CD4-positive, alpha-beta T cell treated with Interleukin-17A for 4 hours (primary cell): ENCODE measurements at places on chromosomes 13 and 19.
A peak's percentile ranks its signal among the peaks of the same experiment; 100 is the strongest.

DNA sequence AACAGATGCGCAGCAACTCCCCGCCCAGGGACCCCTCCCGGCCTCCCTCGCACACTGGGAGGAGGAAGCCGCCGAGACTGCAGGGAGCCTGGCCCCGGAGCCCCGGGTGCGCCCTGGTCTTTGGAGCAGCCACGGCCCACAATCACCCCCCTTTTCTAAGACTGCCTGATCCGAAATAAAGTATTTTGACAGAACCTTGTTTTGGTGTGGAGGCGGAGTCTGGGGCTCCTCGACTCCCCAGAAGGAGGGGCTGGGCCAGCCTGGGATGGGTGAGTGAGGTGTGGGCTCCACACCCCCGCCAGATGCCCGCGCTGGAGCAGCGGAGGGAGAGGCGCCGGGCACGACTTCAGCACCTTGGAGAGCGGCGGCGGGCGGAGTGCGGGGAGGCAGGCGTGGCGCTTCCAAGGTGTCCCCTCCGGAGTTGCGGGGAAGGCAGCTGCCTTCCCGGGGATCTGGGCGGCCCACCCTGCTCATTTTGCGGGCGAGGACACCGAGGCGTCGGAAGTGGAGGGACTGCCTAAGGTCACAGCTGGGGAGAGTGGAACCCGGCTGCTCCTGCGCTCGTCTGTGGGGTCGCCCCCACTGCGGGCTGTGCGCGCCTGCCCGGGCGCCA is 9.4 kb downstream of the SIRT6 start:
- peak; percentile 74 for DNase-seq

DNA sequence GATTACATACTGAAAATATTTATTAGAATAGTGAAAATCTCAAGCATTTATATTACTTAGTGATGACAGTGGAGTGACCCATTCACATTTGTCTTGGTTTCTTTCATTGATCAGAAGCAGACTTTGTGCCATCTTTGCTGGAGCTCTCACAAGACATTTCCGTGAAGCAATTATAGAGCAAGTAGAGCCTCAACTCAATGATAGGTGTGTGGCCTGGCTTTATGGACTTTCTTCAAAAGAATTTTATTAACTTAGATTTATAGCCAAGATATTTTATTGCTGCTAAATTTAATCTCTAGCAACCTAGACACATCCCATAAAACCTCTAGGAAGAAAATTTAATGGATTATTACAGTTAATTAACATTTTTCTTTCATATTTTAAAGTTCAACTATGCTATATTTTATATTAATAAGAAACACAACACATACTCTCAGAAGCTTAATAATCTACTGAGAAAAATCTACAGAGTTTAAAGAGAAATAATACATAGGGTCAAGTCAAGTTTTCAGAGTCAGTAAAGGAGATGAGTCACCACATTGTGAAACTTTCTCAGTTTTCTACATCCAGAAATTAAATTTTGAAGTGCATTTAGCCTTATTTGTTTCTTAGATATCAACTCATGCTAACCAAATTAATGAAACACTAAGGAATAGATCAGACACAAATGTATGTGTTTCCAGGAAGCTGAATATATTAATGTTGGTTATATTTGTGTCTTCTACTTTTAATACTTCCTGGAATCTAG is 160.5 kb downstream of the LACC1 start:
- DNase-seq, result no peak

- no peak for DNase-seq
These were observed 102.5 kb upstream of the ZNF536 start for GRCh38 chr19:30269638-30270037.

- DNase-seq, result no peak
These were observed 24.6 kb downstream of the CARM1 start for GRCh38 chr19:10895920-10896319.

DNA sequence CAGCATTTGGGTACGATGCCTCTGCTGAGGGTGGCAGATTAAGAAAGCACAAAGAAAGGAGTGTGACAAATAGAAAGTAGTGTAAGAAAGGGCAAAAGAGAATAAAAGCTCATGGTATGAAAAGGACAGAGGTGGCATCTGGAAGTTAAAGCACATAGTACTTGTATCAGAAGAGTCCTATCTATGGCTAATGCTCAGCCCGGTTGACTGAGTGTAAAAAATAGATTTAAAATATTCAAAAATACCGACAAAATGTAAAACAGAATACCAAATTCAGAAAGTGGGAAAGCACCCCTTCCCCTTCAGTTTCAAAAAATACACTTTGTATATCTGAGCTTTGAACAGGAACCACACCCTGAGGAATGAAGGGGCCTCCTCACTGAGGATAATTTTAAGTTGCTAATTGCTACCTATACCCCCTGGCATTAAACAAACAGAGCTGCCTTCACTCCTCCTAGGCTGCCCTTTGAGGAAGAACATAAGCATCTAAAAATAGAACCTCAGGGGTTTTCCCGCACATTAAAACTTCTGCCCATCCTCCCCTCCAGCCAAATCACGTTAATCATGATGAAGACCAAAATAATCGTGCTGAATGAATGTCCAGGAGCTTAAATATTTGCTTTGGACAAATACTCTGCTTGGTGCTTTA is 43.3 kb downstream of the DLEU7 start:
- DNase-seq, result no peak

- DNase-seq, result no peak
These were observed 3.4 kb downstream of the ACP4 start for GRCh38 chr19:50793558-50794065.

GRCh38 chr13:43938449-43938848 is 58.7 kb downstream of the LACC1 start:
- no peak for DNase-seq

DNA sequence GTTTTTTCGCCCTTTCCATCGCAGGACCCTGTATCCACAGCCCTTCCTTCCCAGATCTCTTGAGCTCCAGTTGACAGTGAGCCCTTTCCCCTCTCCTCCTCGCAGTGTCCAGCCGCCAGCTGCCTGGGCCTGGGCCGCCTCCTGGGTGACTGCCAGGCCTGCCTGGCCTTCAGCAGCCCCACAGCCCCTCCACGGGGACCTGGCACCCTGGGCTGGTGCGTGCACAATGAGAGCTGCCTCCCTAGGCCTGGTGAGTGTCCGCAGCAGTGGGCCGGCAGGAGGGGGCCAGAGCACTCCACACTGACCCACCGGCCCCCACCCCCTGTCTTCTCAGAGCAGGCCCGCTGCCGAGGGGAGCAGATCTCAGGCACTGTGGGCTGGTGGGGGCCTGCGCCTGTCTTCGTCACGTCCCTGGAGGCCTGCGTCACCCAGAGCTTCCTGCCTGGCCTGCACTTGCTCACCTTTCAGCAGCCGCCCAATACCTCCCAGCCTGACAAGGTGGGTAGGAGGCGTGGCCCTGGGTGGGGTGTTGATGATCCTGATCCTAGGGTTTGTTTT is 19.0 kb downstream of the MEGF8 start:
- no peak for DNase-seq

- DNase-seq, result no peak
These were observed 58.8 kb downstream of the COL4A2 start for GRCh38 chr13:110365876-110366275.

DNA sequence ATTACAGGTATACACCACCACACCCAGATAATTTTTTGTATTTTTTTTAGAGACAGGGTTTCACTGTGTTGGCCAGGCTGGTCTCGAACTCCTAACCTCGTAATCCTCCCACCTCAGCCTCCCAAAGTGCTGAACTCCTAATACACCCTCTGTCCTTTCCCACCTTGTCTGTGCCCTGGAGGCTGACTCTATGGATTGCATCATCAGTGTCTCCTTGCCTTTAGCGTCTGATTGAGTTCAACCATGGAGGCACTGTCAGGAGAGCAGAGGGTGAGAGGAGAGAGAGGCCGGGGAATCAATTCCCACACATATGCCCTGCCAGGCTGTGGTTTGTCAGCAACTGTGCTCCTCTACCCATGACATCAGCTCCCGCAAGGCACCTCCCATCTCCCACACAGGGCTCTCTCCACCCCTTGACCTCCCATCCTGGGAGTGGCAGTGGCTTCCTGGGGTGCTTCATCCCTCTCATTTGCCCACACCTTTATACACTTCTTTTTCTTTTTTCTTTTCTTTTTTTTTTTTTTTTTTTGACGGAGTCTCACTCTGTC is 12.6 kb upstream of the LILRB4 start:
- DNase-seq, result no peak

GRCh38 chr13:37899753-37900152 is 30.2 kb upstream of the TRPC4 start:
- DNase-seq, result no peak

- no peak for DNase-seq
These were observed 97.1 kb downstream of the MBNL2 start for GRCh38 chr13:97319113-97319720.

GRCh38 chr13:47136504-47136941 is 239.7 kb upstream of the HTR2A start:
- DNase-seq, result no peak

DNA sequence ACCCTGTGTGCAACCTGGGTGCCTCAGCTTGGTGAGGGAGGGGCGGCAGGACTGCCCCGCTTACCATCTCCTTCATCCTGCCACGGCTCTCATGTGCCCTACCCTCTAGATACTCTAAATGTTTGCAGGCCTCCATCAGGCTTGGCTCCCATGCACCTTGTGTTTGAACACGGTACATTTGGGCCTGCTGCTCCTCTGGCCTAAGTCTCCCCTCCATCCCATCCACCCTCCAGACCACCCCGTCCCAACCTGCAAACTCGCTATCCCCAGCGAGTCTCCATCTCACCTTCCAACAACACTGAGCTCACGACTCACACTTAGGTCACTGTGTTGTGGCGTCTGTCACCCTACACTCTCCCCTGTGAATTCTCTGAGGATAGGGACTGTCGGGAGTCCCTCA is 274.2 kb downstream of the TEX29 start:
- no peak for DNase-seq

- DNase-seq, result peak; percentile 43
These were observed 511 bp downstream of the GARRE1 start for GRCh38 chr19:34254698-34255432.

GRCh38 chr13:108728370-108728769 is 99.0 kb downstream of the MYO16 start:
- no peak for DNase-seq

DNA sequence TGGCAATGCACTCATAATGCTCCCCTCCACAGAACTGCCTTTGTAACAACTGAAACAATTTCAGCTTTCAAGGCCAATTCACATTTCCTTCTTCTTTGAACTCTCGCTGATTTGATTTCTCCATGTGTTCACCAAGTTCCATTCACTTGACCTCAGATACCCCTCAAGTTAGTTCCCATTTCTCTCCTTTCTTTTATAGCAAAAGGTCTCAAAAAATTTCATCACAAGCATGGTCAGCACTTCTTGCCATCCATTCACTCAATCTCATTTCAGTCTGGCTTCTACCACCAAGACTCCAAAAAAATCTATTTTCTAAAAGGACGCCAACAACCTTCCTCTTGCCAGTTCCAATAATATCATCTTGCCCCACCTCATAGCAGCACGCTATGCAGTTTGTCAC is 135.7 kb downstream of the DIAPH3 start:
- no peak for DNase-seq

DNA sequence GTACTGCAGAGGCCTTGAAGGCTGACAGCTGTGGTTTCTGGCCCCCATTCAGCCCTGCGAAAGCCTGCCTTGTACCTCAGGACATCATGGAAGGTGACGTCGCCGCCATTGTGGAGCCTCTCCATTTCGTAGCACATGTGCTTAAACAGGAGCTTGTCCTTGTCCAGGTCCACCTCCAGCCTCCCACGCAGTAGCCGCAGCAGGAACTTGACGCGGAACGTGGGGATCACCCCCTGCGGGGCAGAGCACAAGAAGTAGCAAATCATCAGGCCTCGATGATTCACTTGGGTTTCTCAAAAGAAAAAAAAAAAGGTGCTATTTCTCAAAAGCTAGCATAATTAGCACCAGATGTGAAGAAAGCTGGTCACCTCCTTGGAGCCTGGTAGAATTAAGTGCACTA is 351.0 kb downstream of the NALCN start:
- no peak for DNase-seq

DNA sequence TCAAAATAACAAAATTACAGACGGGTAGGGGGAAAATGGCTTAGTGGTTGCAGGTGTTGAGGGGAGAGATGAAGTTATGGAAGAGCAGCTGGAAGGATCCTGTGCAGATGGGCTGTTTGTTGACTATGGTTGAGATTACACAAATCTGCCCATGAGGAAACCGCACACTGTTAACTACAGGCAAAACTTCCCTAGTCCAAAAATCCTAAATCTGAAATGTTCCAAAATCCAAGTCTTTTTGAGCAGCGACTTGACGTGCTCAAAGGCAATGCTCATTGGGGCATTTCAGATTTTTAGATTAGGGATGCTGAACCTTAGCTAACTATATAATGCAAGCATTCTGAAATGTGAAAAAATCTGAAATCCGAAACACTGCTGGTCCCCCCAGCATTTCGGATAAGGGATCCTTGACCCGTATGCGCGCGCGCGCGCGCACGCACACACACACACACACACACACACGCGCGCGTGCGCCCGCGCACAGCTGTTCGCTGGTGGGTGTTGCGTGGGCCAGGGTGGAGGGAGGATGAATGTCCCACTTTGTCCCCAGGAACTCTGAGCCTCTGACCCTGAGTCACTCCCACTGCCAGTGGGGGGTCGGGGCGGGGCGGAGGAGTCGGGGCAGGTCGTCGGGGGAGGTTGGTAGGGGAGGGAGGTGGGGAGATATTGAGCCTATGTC is 6.8 kb downstream of the F2RL3 start:
- DNase-seq, result no peak

DNA sequence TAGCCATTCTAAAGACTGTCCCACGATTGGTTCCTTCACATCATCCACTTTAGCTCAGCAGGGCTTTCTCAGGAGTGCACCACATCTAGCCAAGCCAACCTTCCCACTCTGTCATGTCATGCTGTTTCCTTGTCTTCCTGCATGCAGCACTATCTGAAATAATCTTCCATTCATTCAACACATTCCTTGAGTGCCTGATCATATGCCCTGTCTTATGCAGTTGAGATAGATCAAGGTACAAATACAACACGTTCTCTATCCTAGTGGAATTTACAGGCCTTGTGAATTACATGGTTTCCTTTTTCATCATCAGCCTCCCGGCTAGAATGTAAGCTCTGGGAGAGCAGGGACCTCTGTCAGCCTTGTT is 6.8 kb upstream of the MRPS31 start:
- DNase-seq, result no peak

DNA sequence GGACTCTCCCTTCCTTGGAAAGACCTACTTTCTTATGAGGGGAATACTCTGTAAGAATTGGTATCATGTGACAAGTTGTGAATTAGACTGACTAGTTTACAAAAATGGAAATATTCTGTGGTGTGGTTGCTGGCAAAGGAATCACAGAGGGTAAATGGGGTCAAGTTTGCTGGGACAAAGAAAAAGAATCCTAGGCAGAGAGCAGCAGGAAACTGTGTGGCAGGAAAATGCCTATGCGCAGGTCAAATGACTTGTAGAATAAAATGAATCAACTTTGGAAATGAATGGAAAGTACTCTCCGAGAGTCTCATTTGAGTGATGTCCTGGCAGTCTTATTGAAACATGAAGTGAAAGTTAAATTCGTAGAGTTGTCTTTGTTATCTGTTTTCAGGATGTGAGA is 1250.7 kb downstream of the UQCRFS1 start:
- no peak for DNase-seq

GRCh38 chr19:38034492-38034860 is 127.5 kb downstream of the SIPA1L3 start:
- DNase-seq, result no peak
